NCI-H460 (cell line): ENCODE measurements at places on chromosomes 12 and 14.

DNA sequence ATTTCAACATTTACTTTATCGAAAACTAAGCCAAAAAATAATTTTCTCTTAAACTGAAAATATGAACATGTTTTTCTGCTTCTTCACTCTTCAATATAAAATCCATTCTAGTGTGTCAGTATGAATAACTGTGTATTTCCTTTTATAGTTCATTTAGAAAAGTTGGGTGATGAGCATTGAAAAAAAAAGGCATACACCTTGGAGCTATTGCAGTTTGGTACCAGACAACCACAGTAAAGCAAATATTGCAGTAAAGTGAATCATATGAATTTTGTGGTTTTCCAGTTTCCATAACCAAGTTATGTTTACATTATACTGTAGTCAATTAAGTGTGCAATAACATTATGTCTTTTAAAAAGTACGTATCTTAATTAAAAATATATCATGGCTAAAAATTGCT, 195.0 kb upstream of the FOXG1 start:
- DNase-seq = no peak

GRCh38 chr12:53579545-53579955, 46.6 kb downstream of the ATF7 start:
- DNase-seq = no peak

GRCh38 chr14:93914278-93914677, 12.9 kb upstream of the FAM181A start:
- DNase-seq = no peak

- no peak for DNase-seq
These were observed 10.3 kb downstream of the MIS18BP1 start for GRCh38 chr14:45242706-45243105.

GRCh38 chr14:36495666-36496065, 24.4 kb downstream of the NKX2-1 start:
- DNase-seq = no peak

- DNase-seq = no peak
These were observed 15.4 kb downstream of the BHLHE41 start for GRCh38 chr12:26109343-26109881.

DNA sequence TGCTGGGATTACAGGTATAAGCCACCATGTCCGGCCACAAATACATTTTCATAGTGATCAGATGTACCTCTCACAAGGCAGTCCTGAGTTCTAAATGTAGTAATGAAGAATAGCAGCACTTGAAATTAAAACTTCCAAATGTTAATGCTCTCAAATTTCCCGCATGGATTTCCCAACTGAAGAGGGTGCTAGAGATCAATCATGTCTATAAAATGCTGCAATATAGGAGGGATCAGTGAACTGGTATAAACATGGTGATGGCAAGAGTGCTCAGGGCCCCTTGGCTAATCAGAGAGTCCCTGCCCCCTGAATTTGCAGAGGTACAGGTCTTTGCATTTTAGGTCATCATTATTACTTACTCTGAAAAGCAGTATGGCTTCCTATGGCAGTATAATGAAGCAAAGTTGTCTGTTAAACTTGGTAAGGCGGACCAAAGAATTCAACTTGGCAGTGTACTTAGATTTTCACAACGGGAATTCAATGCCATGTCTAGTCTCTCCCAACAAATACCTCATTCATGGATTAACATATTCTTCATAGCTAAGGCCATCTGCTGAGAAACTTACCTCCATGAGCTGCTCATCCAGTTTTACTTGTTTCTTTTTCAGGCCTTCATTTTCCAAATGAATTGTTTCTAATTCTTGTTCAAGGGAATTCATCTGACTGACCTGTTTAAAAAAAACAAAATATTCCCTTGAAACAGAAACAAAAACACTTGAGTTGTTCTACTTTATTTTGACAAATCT, 67.0 kb upstream of the SAV1 start:
- no peak for DNase-seq

- no peak for DNase-seq
These were observed 101.6 kb upstream of the PLEKHG7 start for GRCh38 chr12:92601176-92601575.

- DNase-seq = no peak
These were observed 111.1 kb upstream of the PLEKHA5 start for GRCh38 chr12:19018302-19018970.

- no peak for DNase-seq
These were observed 23.7 kb upstream of the TUBA1A start for GRCh38 chr12:49212572-49212971.

GRCh38 chr12:128455851-128456250, 188.9 kb downstream of the TMEM132C start:
- DNase-seq = no peak

GRCh38 chr12:124091835-124092234, 118.8 kb downstream of the ZNF664 start:
- DNase-seq = no peak

- DNase-seq = peak; percentile 36
These were observed 65.8 kb upstream of the SLC8A3 start for GRCh38 chr14:70254476-70254961.

DNA sequence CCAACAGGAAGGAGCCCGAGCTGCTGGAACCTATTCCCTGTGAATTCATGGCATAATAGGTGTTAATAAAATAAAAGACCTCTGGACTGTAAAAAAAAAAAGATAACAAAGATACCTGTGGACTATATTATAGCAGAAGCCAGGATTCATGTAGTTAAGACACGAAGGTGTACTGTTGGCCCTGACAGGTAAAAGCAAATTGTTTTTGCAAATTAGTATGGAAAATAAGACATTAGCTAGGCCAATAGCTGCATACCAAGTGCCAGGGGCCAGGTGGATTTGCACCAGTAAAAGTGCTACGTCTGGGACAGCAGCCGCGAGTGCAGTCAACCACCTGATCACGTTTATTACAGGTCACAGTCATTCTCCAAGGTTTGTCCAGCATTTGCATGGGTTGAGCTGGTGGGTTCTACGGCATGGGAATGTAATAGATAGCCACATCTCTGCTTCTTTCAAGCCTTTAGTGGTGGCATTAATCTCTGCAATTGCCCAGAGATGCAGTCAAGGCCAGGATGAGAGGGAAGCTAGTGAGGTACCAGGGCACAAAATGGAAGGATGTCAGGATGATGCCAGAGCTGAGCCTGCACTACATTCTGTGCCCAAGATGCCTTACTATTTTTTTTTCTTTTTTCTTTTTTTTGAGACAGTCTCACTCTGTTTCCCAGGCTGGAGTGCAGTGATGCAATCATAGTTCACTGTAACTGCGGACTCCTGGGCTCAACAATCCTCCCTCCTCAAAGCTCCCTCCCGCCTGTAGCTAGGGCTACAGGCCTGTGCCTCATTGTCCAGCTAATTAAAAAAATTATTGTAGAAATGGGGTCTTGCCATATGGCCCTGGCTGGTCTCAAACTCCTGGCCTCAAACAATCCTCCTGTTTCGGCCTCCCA, 26.3 kb downstream of the TNFAIP2 start:
- no peak for DNase-seq

DNA sequence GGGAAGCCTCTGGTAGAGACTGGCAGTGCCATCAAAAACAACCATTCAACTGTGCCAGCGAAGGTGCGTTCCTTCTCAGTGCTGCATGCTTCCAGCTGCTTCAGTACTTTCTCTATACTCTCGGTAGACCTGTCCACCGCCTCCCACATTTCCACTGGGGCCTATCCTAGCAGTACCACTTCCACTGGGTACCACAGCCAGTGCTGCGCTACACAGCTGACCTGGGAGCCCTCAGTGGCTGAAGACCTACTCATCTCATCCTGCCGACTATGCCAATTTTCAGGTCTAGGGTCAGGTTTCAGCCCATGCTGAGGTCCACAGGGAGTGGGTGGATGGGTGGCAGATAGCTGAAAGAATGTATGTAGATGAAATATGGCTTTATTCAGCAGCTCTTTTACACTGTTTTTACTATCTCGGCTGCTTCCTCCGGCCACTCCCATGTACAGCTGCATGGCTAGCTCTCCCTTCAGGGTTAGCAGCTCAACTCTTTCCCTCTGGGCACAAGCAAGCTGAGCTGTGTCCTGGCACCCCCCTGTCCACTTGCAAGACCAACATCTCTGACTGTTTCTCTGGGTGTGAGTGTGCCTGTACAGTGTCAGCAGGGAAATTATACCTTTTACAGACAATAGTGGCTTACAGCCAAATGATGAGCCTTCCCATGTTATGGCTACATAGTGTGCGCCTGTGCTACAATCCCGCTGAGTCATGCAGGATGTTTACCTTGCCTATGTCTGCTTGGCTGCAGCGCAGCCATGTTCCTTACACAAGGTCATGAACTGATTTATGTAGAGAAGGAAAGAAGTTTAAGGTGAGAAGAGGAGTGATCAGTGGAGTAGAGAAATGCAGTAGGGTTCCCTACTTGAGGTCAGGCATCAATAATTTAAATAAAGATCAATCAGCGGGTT, 125.7 kb upstream of the DDHD1 start:
- DNase-seq = peak; percentile 44

GRCh38 chr14:26794731-26795130, 196.9 kb upstream of the NOVA1 start:
- DNase-seq = no peak

DNA sequence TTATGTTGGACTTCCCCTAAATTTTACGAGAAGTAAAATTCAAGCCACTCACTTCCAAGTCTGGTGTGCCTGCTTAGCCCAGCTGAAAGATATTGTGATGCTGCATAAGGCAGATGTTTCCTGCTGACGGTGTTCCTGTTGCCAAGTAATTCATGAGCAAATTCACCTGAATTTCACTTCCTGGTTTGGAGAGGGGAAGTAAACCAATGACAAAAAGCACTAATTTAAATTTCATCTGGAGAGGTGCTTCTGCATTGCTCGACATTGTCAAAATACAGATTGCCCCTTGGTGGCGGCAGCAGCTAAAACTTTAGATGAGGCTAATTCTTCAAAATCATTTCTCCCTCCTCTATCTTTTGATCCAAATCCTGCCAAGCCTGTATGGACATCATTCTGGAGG, 281.1 kb downstream of the AACS start:
- DNase-seq = no peak

DNA sequence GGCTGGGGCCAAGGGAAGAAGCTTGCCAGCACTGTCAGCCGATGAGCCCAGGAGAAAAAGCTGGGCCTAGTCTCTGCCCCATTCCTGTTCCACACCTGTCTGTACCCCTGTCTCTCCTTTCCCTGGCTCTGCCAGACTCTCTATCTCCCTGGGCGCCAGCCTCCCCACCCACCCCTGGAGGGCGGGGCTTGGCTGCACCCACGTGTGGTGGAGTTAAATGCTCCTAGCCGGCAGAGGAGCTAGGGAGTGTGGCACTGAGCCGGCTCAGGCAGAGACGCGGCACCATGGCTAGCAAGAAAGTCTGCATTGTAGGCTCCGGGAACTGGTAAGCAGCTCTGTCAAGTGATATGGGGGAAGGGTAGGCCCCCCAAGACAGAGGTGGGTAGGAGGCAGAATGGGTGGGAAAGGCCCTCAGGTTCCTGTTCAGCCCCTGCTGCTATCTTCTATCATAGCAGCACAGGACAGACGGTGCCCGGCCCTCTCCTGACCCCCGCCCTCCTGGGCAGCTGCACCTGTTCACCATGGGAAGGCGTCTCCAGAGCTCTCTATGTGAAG, at the start of gene GPD1:
GPD1 (plus strand) TSS at position 242 of the 555 bp plus-strand sequence; CDS start at position 285, 43 bp downstream.
- no peak for DNase-seq

DNA sequence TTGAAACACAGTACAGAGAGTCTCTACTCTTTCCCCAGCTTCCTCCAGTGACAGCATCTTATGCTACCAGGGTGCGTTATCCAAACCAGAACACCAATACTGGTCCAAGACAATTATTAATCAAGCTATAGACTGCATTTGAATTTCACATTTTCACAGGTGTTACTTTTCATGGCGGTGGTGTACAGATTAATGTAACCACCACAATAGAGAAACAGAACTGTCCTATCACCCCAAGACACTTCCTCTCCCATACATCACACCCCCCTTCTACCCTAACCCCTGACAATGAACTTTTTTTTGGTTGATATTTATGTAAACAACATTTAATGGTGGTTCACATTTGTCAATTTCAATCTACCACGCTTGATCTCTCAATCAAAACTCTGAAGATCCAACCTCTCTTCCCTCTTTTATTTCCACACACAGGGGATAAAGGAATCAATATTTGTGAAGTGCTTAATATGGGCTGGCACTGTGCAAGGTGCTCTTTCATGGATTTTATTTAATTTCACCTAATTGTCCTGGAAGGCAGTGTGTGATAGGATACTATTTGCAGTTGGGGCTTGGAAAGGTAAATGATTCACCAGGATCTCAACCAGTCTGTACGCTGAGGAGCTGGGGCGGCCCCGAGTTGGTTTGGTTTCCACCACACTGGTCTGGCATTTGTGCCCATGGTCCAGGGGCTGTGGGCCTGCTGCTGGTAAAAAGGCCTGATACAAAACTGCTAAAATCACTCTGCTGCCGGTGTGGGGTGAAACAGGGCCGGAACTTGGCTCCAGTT, 54.6 kb upstream of the DICER1 start:
- no peak for DNase-seq

DNA sequence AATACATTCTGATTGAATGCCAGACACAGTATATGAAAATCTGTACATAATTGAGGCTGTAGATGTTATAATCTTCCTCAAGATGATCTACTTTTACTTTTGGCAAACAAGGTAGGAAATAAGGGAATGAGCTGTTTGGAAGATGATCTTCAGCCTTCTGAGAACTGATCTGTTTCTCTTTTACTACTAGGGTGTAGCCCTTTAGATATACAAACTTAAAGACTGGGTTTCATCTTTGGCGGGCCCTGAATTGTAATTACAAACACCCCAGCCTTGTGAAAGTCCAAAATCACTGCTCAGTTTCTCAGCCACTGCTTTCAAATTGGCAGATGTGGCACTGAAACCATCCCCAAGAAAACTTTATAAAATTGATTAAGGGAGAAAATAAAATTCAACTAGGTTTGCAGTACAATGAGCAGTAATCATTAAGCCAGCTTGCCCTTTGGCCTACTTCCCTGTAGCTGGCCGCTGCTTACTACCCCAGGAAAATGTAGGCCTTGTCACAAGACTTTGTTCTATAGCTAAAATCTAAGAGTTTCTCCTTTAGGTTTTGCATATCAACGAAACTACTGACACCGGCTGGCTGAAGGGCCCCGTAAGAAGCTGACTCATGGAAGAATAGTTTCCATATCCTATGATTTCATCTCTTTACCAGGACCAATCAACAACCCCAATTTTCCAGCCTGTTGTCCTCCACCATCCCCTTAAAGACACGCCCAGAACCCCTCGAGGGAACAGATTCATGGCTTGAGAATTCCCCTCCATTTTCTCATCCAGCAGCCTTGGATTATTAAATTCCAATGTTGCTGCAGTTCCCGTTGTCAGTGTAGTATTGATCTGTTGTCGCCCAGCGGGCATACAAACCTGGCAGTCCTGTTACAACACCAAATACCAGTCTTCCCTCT, 210.8 kb downstream of the PCNX1 start:
- no peak for DNase-seq

- peak; percentile 14 for DNase-seq
These were observed 624.1 kb upstream of the FOXG1 start for GRCh38 chr14:28142400-28143015.

DNA sequence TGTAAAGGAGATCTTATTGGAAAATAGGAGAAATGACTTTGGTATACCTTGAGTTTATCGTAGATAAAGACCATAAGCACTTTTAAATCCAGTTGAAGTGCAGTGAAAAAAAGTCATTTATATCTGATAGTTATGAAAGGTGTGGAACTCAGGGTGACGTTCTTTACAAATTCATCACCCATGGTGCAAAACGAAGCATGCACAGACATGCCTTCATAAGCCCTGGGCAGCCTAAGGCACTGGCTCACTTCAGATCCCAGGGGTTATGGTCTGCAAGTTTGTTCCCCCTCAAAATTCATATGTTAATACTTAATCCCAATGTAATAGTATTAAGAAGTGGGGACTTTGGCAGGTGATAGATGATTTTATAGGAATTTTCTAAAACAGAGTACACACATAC, 1216.4 kb upstream of the USP15 start:
- no peak for DNase-seq
